ENCODE measurements at places on chromosomes 3 and 15.

GRCh38 chr3:47645551-47645950 is 66.9 kb upstream of the CSPG5 start:
- DNase-seq = no peak

GRCh38 chr15:68354923-68355322 is 77.0 kb downstream of the ITGA11 start:
- DNase-seq = no peak

DNA sequence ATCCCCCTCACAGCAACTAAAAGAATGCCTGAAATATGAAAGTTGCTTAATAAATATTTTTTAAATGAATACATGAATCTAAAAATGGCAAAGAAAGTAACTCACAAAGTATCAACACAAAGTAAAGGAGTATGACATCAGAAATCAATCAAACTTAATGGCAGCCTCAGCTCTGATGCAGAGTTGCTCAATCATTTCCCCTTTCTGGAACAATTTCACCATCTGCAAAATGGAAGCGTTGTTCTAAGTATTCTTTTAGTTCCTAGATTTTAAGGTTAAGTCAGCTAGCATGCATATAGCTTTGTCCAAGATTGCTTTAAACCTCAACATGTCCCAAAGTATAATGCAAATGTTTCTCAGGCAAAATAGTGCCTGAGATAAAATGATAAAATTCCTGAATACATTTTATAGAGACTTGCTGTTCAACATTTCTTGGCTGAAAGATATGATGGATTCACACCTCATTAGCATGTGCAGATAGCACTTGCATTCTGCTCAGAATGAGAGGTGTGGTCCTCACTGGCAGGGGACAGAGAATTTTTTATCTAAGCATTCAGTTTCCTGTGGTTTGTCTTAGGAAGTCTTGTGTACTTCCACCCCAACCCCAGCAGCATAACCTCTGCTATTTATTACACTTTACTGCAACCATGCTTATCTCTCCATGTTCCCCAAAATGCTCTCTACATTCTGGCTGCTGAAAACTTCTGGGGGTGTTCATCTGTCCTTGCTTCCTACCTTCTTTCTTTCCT is 429.3 kb downstream of the GRM7 start:
- DNase-seq = no peak

DNA sequence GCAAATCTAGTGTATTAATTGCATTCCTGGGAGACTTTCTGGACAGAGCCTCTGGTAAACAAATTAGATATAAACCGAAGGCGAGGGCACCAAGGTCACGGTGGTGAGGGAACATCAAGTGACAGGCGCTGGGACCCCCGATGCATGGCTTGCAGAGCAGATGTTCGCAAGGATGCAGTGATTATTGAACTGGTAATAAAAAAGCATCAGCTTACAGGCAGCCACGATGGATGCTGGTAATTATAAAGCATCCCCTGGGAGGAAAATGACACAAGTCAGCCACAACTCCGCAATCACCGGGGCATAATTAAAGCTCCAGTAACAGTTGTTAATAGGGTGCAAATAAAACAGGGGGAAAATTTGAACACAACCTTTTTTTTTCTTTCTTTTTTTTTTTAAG is 231.1 kb upstream of the DPH6 start:
- no peak for DNase-seq

GRCh38 chr3:146189519-146190173 is 28.7 kb upstream of the PLOD2 start:
- peak; percentile 2 for DNase-seq

DNA sequence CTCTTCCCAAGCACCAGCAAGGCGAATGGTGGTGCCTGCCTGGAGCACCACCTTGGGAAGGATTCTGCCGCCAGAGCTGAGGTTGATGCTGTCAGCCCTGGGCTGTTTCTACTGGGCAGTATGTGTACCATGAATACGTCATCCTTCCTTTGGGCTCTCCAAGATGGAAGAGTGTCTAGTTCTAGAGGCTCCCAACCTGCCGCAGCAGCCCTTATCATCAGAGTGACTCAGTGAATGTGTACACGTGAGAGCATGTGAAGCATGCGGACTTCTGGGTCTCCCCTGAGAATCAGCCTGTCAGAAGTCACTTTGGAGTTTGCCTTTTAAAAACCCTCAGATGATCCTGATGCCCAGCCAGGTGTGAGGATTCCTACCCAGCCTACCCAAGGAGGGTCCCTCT is 20.9 kb downstream of the PLA2G4D start:
- DNase-seq = no peak

GRCh38 chr15:51286816-51287215 is 51.6 kb downstream of the CYP19A1 start:
- DNase-seq = no peak

DNA sequence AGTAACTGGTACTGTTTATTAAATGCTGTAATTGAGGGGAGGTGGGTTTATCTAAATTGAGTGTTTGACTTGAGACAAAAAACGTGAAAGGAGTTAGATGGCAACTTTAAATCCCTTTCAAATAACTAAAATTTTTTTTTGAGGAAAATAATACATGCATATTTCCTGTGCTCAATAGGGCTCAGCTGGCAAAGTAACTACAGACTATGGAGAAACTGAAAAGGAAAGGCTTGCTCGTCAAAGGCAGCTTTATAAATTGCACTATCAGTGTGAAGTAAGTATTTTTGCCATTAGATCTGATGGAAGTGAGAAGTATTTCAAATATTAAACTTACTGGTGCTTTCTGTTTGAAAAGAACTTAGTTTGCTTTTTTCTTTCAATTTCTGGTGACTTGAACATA is 72.2 kb downstream of the DZIP3 start:
- no peak for DNase-seq

DNA sequence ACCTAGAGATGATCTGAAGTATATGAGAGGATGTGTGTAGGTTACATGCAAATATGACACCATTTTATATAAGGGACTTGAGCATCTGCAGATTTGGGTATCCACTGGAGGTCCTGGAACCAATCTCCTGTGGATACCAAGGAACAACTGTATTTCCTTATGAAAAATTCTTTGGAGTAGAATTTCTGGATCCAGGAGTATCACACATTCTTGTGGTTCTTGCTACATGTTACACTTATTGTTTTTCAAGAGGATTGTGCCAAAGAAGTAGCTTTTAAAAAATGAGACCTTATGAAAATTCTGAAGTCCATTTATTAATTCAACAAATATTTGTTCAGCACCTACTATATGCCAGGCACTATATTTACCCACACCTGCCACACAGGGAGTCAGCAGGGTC is 15.7 kb upstream of the TBC1D23 start:
- no peak for DNase-seq

- DNase-seq = no peak
Measured at GRCh38 chr3:59940718-59941117, 890.9 kb upstream of the CFAP20DC start.

GRCh38 chr3:185645596-185646381 is 59.7 kb downstream of the SENP2 start:
- no peak for DNase-seq

- no peak for DNase-seq
Measured at GRCh38 chr15:42134617-42135245, 21.7 kb downstream of the PLA2G4F start.

DNA sequence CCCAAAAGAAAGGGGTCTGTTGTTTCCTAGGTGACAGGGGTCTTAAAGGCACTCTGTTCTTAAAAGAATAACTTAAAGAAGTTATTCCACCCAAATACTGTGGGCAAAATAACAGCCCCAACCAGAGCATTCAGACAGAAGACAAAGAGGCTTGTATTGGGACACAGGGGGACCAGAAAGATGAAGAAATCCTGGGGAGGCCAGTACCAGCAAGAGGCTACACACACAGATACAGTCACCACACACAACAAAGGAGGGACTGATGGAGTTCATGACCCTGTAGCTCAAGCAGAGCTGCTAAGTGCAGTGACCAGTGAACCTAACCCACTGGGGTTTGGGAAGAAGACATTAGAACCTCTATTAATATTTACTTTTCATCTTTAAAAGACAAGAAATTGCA is 59.0 kb downstream of the MTHFS start:
- no peak for DNase-seq

GRCh38 chr15:83682476-83683088 is 28.7 kb downstream of the ADAMTSL3 start:
- no peak for DNase-seq

- DNase-seq = no peak
Measured at GRCh38 chr15:41606997-41607396, 48.0 kb downstream of the TYRO3 start.

DNA sequence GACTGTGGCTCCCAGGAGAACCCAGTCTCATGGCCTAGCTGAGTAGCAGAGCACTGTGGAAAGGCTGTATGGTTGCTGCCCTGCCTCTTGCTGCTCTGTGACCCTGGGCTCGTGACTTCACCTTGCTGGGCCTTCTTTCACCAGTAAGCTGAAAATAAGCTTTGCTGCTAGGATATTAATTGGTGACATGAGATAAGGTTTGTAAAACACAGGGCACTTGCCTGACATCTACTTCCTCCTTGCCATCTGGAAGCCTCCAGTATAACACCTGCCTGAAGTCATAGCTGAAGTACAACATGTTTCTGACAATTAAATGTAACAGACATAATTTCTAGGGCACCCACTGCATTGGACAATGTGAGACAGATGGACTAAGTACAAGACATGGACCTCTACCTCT is 53.6 kb downstream of the CLEC3B start:
- DNase-seq = no peak

DNA sequence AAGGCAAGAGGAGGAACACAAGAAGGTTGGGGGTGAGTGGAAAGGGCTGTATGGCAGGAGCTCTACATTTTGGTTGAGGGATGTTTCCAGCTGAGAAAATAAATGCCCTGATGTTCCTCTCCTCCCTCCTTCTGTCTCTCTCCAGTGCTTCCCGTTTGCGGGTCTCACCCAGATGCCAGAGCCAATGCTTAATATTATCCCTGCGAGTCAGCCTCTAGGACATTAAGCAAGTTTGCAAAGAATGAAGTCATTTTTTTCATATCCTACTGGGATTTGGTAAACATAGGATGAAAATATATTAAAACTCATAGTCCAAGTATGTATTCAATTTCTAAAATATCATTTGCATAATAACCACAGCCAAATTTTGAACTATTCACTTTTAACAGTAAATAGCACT is 295.9 kb downstream of the CADM2 start:
- no peak for DNase-seq

DNA sequence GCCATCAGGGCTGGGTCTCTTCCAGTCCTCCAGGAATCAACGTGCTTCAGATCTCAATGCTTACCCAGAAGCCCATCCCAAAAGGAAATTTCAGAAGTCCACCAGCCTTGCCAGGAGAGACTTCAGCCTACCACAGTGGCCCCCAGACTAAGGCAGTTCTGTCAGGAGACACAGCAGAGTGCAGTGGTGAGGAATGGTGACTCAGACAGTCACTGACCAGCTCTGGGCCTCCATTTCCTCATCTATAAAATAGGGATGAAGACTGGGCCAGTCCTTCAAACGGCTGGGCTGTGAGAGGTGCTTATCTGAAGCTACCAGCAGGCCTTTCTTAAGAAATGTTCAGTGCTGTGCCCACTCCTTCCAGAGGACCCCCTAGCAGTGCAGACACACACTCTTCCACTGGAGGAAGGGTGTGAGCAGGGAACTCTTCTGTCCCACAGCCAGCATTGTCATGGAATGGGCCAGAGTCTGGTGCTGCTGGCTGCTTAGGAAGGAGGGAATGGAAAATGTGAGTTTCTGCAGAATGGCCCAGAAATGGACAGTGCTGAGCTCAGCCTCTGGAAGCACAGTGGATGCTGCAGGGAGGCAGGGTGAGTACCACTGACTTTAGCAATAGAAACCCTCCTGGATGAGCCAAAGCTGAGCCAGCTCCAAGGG is 41.6 kb upstream of the DUSP7 start:
- no peak for DNase-seq

DNA sequence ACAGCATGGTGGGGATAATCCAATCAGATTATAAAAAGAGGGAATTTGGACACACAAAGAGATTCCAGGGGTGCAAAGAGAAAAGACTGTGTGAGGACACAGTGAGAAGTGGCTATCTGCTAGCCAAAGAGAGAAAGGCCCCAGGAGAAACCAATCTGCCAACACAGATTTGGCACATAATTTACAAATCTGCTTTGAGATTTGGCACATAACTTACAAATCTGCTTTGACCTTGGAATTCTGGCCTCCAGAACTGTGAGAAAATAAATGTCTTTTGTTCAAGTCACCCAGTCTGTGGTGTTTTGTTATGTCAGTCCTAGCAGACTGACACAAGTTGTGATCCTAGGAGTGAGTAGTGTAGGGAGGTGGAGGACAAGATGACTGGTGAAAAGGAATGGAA is 3.5 kb upstream of the TM4SF18 start:
- DNase-seq = no peak

DNA sequence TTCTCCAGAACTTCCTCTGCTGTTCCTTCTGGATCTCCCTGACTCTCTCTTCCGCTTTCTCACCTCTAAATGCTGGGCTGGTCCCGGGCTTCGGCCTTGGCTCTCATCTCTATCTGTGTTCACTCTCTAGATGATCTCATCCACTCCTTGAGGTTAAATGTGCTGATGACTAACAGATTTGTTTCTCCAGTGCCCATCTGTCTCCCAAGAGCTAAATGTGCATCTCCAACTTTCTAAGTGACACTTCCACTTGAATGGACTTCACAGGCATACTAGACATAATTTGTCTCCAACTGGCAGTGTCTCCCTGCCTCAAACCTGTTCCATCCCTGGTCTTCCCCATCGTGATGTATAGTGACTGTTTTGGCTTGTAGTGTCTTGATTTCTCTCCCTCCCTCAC is 95.3 kb downstream of the ITPR1 start:
- DNase-seq = no peak

DNA sequence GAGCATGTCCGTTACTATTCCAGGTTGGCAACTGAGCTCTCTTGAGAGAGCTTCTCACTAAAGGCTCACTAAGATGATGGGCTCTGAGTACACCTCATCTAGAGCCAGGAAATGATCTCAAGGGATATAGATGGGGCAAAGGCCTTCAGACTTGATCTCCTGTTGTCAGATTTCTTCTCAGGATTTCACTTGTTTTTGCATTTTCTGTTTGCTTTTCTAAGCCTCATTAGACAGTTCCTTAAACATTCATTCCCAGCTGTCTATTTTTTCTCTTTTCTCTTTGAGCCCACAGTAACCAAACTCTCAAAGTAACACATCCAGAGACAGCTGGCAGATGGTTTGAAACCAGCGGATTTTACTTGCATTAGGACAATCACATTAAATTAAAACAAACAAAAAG is 28.4 kb upstream of the ARL8B start:
- no peak for DNase-seq

- DNase-seq = no peak
Measured at GRCh38 chr3:70800951-70801350, 488.5 kb upstream of the MDFIC2 start.

DNA sequence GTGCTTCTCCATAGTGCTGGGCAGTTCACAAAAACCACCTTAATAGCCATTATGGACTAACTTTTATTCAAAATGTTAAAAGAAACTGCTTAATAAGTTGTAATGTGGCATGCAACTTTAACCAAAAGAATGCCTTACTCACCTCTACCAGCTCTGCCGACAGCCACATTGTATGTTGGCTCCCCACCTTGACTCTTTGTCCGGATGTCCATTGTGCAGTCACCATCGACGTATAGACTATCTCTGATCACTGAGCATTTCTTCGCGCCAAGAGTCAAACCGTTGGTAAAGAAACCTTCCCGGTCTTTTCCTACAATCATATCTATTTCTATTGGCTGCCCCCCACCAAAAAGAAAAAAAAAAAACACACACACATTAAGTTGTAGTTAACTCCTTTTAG is 2.5 kb downstream of the PFN2 start:
- no peak for DNase-seq

Measured in T-cell (primary cell).